Progenitor cell of endocrine pancreas (in vitro differentiated cells): ENCODE measurements at places on chromosomes 7 and 10.

- peaks cover under 1% of the 10 kb centered on the region for H3K27me3 ChIP-seq
- no peak for DNase-seq
- peaks cover 18% of the 10 kb centered on the region for H3K4me1 ChIP-seq
- H3K4me3 ChIP-seq, result no peak overlapping the region
- H3K27ac ChIP-seq, result no peak overlapping the region
These were observed 28.4 kb downstream of the OR13A1 start for GRCh38 chr10:45286980-45287379.

- no peak for DNase-seq
- H3K27ac ChIP-seq, result no peak overlapping the region
- H3K4me1 ChIP-seq, result no peaks in the 10 kb centered on the region
- peaks cover 4% of the 10 kb centered on the region for H3K27me3 ChIP-seq
These were observed 476.4 kb downstream of the PTPRN2 start for GRCh38 chr7:158111049-158111751.

DNA sequence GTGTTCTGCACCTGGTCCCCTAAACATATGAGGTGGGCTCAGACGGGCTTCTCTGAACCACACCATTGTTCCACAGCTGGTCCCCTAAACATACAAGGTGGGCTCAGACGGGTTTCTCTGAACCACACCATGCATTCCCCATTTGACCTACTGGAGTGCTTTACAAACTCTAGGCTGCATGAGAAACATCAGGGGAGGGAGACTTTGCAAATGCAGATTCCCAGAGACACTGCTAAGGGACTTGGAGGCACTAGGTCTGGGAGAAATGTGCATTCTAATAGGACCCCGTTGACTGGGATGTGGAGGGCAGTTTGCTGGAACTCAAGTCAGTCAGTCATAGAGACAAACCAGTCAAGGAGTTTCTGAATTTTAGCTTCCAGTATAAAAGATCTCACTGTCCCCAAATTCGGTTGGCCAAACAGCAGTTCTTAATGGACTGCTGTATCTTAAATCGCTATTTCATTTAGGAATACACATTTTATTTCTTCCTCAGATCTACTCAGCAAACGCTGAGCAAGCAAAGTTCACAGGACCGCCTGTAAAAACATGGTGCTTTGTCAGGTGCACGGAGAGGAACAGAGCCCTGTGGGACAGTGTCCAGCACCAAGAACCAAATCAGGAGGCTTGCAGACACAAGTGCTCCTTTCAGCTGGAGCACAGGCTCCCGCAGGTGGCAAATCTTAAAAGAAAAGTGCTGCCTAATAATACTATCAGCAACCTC, 198.8 kb downstream of the SFMBT2 start:
- H3K4me3 ChIP-seq, result no peak overlapping the region
- peaks cover 7% of the 10 kb centered on the region for H3K27me3 ChIP-seq
- H3K36me3 ChIP-seq, result peaks cover 10% of the 10 kb centered on the region
- H3K4me1 ChIP-seq, result no peaks in the 10 kb centered on the region
- no peak for DNase-seq

- H3K4me1 ChIP-seq, result peaks cover 3% of the 10 kb centered on the region
- no peak overlapping the region for H3K27ac ChIP-seq
- no peaks in the 10 kb centered on the region for H3K27me3 ChIP-seq
- H3K36me3 ChIP-seq, result no peaks in the 10 kb centered on the region
These were observed 73.2 kb downstream of the INHBA start for GRCh38 chr7:41629711-41630111.

GRCh38 chr7:112854169-112854568, 64.0 kb upstream of the TMEM168 start:
- no peak for DNase-seq
- no peak overlapping the region for H3K27ac ChIP-seq
- H3K36me3 ChIP-seq, result peaks cover 27% of the 10 kb centered on the region

DNA sequence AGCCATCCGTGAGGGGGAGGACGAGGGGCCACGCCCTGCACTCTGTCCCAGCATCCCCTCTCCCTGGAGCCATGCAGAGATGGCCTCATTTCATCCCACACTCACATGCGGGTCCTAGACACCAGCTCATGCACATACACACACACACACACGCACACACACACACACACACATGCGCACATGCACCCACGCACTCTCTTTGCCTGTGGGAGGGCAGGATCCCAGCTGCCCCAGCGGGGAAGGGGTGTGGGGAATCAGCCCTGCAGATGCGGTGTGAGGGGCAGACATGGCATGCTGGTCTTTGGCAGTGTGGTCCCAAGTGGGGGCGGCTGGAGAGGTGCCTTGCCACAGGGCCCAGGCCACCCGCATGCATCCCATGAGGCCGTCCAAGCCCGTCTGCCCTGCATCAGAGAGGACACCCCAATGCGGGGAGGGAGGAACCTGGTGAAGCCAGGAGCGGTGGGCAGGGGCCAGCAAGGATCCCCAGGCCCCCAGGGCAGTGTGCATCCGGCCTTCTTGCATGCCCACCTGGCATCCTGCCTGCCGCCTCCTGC, 68.1 kb downstream of the LHPP start:
- peaks cover 15% of the 10 kb centered on the region for H3K27me3 ChIP-seq
- H3K27ac ChIP-seq, result no peak overlapping the region
- H3K4me3 ChIP-seq, result no peak overlapping the region
- H3K36me3 ChIP-seq, result no peaks in the 10 kb centered on the region

DNA sequence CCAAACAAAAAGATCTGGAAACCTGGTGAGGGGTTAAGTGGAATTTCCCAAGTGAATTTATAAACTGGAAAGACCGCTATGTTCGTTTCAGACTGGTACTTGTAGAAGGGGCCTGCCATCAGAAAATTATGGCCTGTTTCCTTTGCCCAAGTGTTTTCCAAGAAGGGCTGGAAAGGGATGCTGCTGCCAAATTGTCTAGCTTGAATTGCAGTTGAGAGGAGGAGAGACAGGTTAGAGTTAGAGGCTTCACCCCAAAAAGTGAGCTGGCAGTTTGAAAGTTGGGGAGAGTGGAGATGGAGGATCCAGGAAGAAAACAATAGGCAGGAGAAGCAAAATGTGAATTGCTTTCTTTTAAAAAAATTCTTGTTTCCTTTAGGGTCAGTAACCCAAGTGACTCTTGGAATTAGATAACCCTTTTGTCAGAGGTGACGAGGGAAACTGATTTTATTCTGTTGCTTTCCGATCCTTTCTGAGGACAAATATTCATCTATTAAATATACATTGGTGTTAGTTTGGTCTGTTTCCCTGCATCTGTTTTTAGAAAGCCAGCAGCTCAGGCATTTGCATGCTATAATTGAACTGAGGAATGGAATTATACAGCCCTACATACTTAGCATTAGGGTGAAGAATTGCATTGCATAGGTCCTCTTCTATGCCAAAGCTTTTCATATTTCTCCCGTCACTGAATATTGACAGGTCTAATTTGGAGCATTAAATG, 82.5 kb upstream of the PRR15 start:
- peaks cover 57% of the 10 kb centered on the region for H3K4me1 ChIP-seq
- peaks cover 3% of the 10 kb centered on the region for H3K27me3 ChIP-seq
- H3K27ac ChIP-seq, result peak overlapping the region; percentile 5
- no peak overlapping the region for H3K4me3 ChIP-seq
- H3K36me3 ChIP-seq, result no peaks in the 10 kb centered on the region

DNA sequence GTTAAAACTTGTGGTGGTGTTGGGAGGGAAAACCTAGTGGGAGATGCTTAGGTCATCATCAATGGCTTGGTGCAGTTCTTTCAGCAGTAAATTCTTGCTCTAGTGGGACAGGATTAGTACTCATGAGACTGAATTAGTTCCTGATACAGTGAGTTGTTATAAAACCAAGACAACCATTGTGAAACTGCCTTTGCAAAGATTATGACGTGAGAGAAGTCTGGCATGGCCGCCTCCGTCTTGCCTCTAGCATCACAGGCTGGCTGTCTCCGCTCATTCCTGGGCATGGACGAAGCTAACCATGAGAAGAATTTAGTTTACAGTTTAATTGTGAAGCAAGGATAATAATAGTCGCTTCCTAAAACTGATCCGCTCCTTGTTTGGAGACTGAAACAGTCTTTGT, 186.4 kb downstream of the KIF20B start:
- no peak overlapping the region for H3K27ac ChIP-seq
- H3K27me3 ChIP-seq, result no peaks in the 10 kb centered on the region
- H3K36me3 ChIP-seq, result no peaks in the 10 kb centered on the region
- DNase-seq, result no peak
- H3K4me3 ChIP-seq, result no peak overlapping the region

GRCh38 chr10:11529276-11529903, 82.1 kb downstream of the USP6NL start:
- no peak overlapping the region for H3K27ac ChIP-seq
- peaks cover 12% of the 10 kb centered on the region for H3K4me1 ChIP-seq
- DNase-seq, result no peak
- peaks cover 8% of the 10 kb centered on the region for H3K36me3 ChIP-seq
- H3K4me3 ChIP-seq, result no peak overlapping the region

DNA sequence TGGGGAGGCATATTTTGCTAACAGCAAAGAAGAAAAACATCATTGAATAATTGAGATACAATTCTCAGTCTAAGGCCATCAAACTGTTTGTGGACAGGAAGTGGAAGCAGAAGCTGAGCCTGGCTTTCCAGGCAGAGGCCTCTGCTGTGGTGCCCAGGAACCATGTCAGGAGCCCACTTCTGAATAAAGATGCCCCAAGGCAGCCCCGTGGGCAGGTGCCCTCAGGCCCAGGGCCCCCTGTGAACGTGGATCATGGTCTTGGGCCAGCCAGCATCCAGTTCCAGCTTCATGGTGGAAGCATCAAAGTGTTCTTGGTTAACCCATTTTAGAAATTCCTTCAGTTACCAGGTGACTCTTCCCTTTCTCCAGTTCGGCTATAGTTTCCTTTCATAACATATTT, 346.8 kb downstream of the PTPRN2 start:
- no peaks in the 10 kb centered on the region for H3K4me1 ChIP-seq
- no peak overlapping the region for H3K27ac ChIP-seq
- peaks cover 3% of the 10 kb centered on the region for H3K27me3 ChIP-seq
- H3K4me3 ChIP-seq, result no peak overlapping the region
- no peaks in the 10 kb centered on the region for H3K36me3 ChIP-seq

DNA sequence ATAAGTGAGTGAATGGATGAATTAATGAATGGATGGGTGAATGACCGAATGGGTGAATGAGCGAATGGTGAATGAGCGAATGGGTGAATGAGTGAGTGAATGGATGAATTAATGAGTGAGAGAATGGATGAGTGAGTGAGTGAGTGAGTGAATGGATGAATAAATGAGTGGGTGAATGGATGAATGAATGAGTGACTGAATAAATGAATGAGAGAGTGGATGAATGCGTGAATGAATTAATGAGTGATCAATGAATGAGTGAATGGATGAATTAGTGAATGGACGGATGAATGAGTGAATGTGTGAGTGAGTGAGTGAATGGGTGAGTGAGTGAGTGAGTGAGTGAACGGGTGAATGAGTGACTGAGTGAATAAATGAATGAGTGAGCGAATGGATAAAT, 49.5 kb upstream of the HMX3 start:
- no peak for DNase-seq
- H3K36me3 ChIP-seq, result no peaks in the 10 kb centered on the region
- no peak overlapping the region for H3K4me3 ChIP-seq

- no peak overlapping the region for H3K4me3 ChIP-seq
- no peaks in the 10 kb centered on the region for H3K36me3 ChIP-seq
- peaks cover 11% of the 10 kb centered on the region for H3K4me1 ChIP-seq
- no peak for DNase-seq
These were observed 48.6 kb upstream of the NRP1 start for GRCh38 chr10:33382921-33383713.

- peaks cover 6% of the 10 kb centered on the region for H3K4me1 ChIP-seq
- H3K27ac ChIP-seq, result no peak overlapping the region
- no peak for DNase-seq
- H3K36me3 ChIP-seq, result no peaks in the 10 kb centered on the region
- no peak overlapping the region for H3K4me3 ChIP-seq
These were observed 518.4 kb downstream of the CCSER2 start for GRCh38 chr10:84846658-84847316.

GRCh38 chr7:26549281-26549944, 257.8 kb downstream of the SNX10 start:
- H3K36me3 ChIP-seq, result no peaks in the 10 kb centered on the region
- no peak for DNase-seq
- H3K4me3 ChIP-seq, result no peak overlapping the region
- no peaks in the 10 kb centered on the region for H3K4me1 ChIP-seq
